ENCODE measurements at places on chromosomes 1 and 21.

DNA sequence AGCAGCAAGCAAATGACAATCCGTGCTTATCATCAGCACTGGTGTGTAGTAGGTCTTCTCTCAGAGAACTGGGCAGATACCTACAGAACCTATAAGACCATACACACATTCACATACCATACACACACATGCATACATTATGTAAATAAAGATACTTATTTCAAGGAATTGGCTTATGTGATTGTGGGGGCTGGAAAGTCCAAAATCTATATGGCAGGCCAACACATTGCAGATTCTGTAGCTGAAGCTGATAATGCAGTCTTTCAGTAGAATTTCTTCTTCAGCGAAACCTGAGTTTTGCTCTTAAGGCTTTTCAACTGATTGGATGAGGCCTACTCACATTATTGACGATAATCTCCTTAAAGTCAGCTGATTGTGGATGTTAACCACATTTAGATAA lies 24.1 kb downstream of the RAP1A start:
- no peak for DNase-seq

- DNase-seq, result no peak
These were observed 36.8 kb downstream of the HENMT1 start for GRCh38 chr1:108624069-108624468.

GRCh38 chr1:14222086-14222485 lies 376.4 kb upstream of the KAZN start:
- DNase-seq, result no peak

DNA sequence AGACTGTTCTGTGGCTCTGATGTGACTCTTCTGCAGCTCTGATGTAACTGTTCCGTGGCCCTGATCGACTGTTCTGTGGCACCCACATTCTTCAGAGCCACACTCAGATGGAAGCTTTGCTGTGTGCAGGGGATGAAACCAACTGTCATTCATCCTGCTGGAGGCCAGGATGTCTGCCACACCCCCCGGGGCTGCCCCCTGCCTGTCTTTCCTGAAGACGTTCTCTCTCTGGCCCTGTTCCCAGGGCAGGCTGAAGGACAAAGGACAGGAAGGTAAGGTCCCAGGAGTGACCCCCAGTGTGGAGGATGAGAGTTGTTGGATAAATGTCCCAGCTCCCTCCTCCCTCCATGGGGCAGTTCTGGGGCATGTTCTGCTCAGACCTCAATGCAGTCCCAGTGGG lies 29.4 kb upstream of the UMODL1 start:
- no peak for DNase-seq

DNA sequence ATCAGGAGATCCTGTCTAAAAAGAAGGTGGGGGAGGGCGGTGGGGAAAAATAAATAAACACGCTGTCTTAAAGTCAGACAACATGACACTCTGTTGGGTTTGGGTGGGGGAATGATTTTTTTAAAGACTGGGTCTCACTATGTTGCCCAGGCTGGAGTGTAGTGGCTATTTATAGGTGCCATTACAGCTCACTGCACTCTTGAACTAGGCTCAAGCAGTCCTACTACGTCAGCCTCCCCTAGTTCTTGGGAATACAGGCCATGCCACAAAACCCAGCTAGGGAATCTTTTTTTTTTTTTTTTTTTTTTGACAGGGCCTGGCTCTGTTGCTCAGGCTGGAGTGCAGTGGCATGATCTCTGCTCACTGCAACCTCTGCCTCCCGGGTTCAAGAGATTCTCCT lies 2.4 kb upstream of the SNRPE start:
- no peak for DNase-seq

DNA sequence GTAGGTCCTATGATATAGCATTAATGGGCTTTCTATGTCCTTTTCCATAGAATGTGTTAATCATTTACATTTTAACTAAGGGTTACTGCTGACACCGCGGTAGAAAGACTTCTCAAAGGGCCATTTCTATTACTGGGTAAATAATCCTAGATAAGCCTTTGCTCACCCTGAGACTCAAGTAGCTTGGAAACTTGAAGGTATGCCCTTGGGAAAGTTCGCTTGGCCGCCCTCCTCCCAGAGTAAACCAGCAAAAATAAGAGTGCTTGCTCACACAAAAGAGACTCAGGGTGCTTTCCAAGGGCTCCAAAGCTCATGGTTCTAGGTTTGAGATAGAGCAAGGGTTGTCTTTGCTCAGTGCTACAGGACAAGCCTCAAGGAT lies 85.8 kb upstream of the TMPRSS2 start:
- DNase-seq, result no peak

DNA sequence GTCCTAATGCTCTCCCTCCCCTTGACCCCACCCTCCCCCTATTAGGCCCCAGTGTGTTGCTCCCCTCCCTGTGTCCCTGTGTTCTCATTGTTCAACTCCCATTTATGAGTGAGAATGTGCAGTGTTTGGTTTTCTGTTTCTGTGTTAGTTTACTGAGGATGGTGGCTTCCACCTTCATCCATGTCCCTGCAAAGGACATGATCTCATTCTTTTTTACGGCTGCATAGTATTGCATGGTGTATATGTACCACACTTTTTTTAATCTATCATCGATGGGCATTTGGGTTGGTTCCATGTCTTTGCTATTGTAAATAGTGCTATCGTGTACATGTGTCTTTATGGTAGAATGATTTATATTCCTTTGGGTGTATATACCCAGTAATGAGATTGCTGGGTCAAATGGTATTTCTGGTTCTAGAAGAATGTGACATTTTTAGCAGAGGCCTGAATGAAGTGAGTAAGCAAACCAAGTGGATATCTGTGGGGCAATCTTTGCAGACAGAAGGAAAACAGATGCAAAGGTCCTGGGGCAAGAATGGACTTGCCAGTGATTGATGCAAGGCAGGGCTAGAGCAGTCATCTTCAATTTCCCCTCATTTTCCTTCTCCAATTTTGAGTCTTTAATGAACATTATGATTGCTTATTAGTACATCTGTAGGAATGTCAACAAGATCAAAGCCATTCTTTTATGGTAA lies 50.2 kb downstream of the UBE4B start:
- DNase-seq, result no peak

DNA sequence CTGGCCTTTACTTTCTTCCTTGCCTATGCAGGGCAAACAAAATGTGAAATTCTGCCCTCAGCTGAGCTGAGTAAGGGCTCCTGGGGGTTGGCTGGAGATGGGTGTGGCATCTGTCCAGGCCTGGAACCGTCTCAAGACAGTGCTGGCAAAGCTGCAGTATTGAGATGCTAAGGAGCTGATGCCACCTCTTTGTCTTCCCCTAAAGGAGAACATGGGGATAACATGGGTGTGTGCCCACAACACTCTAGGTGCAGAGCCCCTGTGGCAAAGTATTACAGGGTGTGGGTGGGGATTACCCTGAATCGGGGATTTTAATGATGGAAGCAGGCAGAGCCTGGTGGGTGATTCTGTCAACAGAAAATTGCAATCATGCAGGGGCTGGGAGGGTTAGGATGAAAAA lies 2.5 kb upstream of the ST3GAL3 start:
- DNase-seq, result peak; percentile 30
